Caki2 (cell line): ENCODE measurements at places on chromosomes 1 and 21.

GRCh38 chr1:244296447-244296846 is 155.3 kb downstream of the ADSS2 start:
- no peak for DNase-seq

GRCh38 chr21:26739189-26739588 is 106.0 kb downstream of the ADAMTS1 start:
- no peak for DNase-seq

DNA sequence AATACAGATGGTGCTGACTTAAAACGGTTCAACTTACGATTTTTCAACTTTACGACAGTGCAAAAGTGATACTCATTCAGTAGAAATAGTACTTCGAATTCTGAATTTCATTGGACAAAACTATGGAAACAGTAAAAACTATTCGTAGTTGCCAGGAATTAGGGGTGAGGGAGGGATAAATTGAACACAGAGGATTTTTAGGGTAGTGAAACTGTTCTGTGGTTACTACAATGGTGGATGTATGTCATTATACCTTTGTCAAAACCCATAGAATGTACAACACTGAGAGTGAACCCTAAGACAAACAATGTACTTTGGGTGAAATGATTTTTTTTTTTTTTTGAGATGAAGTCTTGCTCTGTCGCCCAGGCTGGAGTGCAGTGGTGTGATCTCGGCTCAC is 7.5 kb downstream of the DDR2 start:
- DNase-seq, result no peak

GRCh38 chr1:15038232-15039016 is 115.1 kb upstream of the TMEM51 start:
- DNase-seq, result peak; percentile 45

- no peak for DNase-seq
These were observed 245.3 kb downstream of the RERE start for GRCh38 chr1:8572106-8572505.

- DNase-seq, result no peak
These were observed 109.7 kb upstream of the CACYBP start for GRCh38 chr1:174890024-174890423.

DNA sequence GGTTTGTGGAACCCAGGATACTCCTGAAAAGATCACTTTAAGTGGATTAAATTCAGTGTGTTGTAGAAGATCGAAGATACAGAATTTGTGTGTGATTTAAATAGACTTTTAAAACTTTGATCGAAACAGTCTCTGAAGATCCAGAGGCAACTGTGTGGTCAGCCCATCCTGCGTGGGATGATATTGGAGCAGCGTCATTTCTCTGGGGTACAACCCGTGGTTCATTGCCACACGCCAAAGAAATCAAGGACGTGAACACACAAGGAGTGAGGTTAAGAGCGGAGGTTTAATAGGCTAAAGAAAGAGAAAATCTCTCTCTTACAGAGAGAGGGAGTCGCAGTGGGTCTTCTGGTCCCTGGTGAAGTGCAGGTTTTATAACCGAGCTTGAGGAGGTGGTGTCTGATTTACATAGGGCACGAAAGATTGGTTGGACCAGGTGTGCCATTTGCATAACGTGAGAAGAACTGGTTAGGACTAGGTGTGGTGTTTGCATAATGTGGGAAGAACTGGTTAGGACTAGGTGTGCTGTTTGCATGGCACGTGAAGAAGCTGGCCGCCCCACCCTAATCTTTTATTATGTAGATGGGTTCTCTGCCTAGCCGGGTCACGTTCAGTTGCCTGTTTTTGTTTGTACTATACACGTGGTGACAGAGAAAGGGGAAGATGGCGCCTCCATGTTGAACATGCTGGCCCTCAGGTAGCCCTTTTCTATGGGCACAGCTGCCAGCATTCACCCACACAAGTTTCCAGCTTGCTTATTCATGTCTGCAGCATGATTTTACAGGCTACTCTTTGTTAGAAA is 82.3 kb downstream of the ADSS2 start:
- no peak for DNase-seq

- DNase-seq, result no peak
These were observed 23.5 kb downstream of the TOR3A start for GRCh38 chr1:179105393-179105792.

DNA sequence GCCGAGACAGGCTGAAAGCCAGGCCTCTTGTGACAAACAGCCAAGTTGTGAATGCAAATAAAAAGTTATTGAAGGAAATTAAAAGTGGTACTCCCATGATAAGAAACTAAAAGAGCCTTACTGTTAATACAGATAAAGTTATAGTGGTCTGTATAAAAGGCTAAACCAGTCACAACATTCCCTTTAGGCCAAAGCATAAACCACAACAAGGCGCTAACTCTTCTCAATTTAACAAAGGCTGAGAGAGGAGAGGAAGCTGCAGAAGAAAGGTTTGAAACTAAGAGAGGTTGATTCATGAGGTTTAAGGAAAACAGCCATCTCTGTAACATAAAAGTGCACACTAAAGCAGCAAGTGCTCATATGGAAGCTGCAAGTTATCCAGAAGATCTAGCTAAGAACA is 10.7 kb downstream of the C1orf105 start:
- DNase-seq, result no peak

DNA sequence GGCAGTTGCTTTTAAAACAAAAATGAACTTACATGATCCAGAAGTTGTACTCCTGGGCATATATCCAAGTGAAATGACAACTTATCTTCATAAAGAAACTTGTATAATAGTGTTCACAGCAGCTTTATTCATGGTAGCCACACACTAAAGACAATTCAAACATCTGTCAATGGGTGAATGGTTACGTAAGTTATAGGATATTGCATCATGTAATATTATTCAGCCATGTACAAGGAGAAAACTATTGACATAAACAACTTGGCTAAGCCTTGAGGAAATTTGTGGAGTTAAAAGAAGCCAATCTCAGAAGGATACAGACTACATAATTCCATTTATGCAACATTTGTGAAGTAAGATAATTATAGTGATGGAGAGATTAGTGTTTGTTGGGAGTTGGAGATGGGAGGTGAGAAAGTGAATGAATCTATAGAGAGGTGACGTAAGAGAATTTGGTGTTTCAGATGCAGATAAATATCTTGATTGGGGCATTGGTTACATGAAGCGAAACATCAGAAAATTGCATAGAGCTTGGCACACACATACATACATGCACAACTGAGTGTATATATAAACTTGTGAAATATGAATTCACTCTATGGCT is 49.9 kb upstream of the GRIK1 start:
- no peak for DNase-seq

DNA sequence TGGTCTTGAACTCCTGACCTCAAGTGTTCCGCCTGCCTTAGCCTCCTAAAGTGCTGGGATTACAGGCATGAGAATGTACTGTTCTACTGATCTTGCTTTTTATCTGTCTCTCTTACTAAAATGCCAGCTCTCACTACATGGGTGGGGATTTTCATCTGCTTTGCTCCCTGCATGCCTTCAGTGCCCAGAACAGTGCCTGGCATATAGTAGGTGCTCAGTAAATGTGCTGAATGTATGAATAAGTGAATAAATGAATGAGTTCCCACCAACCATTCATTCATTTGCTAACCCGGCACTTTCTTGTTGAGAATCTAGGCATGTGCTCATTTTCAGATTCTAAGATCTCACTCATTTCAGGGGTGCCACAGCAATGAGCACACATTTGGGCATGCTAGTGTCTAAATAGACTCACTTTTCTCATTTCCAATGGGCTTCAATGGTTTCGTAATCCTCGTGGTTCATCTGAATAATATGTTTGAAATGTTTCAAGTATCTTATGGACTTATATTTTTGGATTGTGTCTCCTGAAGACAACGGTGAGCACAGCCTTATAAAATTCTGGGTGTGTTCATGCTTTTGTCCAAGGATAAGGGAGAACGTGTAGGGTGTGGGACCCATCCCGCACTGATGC is 7.6 kb downstream of the DHRS3 start:
- DNase-seq, result no peak

GRCh38 chr1:50774759-50775351 is 185.2 kb downstream of the FAF1 start:
- peak; percentile 23 for DNase-seq

DNA sequence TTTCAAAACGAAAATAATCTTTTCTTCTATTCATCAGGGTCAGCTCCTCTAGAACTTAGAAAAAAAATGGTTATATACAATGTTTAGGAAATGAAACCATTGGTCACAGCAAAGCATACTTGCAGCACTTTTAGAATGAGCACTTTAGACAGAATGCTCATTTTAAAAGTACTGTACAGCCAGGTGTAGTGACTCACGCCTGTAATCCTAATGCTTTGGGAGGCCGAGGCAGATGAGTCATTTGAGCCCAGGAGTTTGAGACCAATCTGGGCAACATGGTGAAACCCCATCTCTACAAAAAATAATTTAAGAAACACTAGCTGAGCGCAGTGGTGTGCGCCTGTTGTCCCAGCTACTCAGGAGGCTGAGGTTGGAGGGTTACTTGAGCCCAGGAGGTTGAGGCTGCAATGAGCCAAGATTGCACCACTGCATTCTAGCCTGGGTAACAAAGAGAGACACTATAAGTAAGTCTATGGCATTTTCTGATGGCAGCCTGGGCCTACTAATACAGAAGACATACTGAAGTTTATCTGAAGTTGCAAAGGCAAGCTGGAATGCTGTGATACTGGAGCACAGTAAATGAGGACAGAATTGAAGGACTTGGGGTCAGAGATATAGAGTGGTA is 48.9 kb upstream of the ZNF326 start:
- DNase-seq, result no peak

DNA sequence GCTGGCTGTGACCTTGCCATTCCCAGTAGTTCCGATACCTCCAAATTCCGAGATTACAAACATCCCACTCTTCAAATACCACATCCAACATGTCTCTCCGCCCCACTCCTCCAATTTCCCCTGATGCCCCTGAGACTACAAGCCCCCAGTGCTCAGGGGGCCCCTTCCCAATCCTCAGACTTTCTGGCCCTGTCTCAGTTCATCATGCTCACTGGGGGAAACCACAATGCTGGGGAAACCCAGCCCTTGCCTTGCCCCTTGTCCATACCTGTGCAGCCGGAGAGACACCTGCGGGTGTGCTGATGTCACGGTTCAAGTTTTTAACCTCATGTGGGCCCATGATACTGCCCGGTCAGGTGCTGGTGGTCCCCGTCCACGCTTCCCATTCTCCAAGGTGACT is 226.6 kb downstream of the CAMTA1 start:
- DNase-seq, result no peak

DNA sequence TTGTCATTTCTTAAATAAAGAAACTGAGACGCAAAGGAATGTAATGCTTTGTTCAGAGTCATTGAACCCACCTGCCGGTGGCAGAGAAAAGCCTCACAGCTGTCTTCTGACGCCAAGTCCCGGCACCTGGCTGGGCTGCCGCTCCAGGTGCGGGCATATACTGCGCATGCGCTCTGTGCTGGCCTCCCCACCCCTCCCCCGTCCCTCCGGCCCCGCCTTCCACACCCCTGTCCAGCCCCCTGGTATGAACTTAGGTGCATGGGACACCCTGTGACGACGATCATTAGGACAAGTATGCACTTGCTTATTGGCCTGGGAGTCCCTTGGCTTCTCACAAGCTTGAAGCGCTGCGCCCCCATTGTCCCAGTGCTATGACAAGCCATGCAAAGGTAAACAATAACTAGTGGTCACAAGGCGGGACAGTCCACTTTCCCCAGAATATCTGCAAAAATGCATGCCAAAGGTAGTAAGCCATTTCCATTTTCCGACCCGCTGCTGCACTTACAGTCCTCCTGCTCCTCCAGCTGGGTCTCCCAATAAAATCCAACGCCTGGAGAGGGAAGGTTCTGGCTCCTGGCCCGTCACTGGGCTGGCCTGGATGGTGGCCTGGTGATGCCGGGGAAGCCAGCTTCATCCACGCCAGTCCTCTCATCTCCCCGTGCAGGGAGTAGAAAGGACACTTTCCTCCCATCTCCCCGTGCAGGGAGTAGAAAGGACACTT is 100.4 kb downstream of the PSMG1 start:
- DNase-seq, result no peak

DNA sequence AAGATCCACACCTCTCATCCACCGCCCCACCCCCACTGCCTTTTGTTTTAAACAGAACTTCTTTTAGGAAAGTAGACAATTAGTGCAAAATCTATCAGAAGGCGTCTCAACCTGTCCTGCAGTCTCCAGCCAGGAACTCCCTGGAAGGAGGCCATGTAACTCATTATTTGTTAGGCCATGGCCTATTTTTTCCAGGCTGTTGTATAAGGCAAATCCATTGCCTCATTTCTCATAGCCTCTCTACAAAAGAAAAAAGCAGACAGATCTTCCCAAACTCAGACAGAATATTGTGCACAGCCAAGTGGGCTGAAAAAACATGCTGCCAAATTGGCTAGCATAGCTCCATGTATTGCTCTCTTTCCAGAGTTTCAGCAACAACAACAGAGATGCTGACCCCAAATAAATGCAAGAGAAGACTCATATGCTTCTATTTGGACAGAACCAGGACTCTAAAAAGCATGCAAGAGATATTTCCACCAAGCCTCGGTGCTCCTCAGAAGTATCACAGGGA is 770.7 kb upstream of the CXADR start:
- no peak for DNase-seq

DNA sequence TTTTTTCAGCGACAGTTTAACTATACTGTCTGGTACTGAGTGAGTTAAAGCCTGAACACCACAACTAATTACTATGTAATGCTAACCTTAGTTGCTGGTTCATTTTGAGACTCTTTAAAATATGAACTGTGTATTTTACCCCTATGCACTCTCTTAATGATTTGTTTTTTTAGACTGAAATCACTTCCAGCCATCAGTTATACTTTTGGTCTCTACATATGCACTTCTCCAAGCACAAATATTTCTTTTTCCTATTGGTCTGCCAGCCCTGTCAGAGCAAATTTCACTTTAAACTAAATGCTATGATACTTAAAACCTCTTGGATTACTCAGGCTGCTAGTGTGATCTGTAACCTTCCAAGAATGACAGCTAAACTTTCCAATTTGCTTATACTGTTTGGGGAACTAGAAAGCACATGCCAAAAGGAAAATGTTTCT is 38.1 kb upstream of the SCYL3 start:
- peak; percentile 77 for DNase-seq

GRCh38 chr1:198496216-198497143 is 44.0 kb downstream of the ATP6V1G3 start:
- peak; percentile 78 for DNase-seq

- DNase-seq, result peak; percentile 49
These were observed 65.6 kb upstream of the DAB1 start for GRCh38 chr1:57489358-57490036.

DNA sequence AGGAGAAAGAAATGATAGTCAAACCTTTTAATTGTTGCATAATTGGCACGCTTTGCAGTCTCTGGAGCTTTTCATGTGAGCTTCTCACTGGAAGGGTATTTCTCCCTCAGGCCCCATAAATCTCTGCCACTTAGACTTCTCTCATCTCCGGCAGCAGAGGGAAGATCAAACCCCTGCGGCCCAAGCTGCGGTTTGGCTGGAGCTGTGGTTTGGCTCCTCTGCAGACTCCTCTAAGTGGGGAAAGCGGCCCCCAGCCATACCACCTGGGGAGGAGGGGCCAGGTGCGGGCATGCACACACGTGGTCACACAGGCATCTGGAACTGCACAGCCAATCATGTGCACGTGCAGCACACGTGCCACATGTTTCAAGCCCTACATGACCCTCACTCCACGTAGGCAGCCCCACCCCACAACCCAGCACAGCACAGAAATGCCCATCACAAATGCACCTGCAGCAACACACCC is 58.3 kb downstream of the UBE2T start:
- DNase-seq, result no peak
